ENCODE measurements at places on chromosomes 7 and 10. TPM values are rescaled to one million over a fixed set of nuclear protein-coding genes. Genes with fewer than 3 reads are reported as not detected.

GRCh38 chr7:101722247-101722646 is 93.2 kb upstream of the MYL10 start:
- H3K27ac ChIP-seq: no peak overlapping the region
- H3K4me1 ChIP-seq: no peaks in the 10 kb centered on the region
- no peak overlapping the region for H3K4me3 ChIP-seq
- H3K36me3 ChIP-seq: no peaks in the 10 kb centered on the region
- no peaks in the 10 kb centered on the region for H3K27me3 ChIP-seq

Gene TRIL
- not detected for total RNA-seq

GRCh38 chr7:55436457-55436856 is 71.3 kb downstream of the LANCL2 start:
- H3K4me1 ChIP-seq: peaks cover 23% of the 10 kb centered on the region
- no peaks in the 10 kb centered on the region for H3K36me3 ChIP-seq
- no peak overlapping the region for H3K4me3 ChIP-seq
- DNase-seq: no peak
- H3K27ac ChIP-seq: no peak overlapping the region

GRCh38 chr10:112607506-112607905 is 160.5 kb downstream of the VTI1A start:
- H3K36me3 ChIP-seq: no peaks in the 10 kb centered on the region
- no peak overlapping the region for H3K27ac ChIP-seq
- H3K4me1 ChIP-seq: no peaks in the 10 kb centered on the region
- H3K27me3 ChIP-seq: no peaks in the 10 kb centered on the region
- H3K4me3 ChIP-seq: no peak overlapping the region

Gene MDH2
- total RNA-seq: 272 TPM

DNA sequence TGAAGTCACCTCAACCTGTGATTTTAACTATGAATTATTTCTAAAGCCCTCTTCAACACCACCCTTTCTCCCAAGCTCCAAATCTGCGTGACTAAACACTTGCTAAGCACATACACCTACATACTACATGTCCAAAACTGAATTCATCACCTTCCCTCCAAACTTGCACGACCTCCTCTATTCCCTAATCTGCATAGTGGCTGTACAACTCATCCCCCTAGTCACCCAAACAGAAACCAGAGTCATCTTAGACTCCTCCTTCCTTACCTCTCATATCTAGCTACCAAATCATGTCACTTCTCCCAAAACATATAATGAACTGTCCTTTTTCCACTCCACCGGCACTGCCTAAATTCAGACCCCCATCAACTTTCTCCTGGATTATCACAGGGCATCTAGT is 16.2 kb downstream of the ARHGAP21 start:
- no peak for DNase-seq
- H3K4me1 ChIP-seq: peaks cover 11% of the 10 kb centered on the region
- no peak overlapping the region for H3K4me3 ChIP-seq
- no peaks in the 10 kb centered on the region for H3K27me3 ChIP-seq
- no peak overlapping the region for H3K27ac ChIP-seq

DNA sequence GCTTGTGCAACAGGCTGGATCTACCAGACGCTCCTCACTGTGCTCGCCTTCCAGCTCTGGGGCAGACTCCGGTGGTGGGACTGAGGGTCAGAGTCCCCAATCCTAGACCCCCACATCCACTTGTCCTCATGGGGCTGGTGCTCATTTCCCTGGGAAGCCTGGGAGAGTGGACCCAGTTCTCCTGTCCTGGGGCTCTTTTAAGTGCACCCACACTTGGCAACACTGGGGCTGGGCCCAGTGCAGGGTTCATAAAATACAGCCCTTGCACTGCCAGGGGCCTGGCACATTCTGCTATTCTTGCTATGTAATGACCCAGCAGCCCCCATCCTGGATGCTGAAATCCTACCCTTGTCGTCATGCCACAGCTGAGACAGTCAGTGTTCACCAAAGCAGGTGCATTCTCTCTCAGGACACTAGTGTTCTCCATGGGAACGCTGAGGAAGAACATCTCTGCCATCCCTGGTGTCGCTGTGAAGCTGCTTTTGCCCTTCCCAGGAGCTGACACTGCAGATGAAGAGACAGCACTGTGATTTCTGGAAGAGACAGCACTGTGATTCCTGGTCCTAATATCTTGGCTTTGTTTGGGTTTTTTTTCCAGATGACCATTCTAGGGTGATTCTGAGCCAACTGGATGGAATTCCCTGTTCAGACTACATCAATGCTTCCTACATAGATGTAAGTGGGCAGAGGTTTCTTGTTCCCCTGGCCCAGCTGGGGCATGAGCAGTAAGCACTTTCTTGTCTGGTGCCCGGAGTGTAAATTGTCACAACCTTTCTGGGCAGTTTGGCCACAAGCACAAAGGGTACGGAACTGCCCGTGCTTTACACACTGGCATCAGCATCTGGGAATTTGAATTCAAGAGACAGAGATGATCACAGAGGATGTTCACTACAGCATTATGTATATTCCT is 65.6 kb downstream of the MKI67 start:
- DNase-seq: no peak
- peaks cover 54% of the 10 kb centered on the region for H3K4me1 ChIP-seq
- H3K27ac ChIP-seq: no peak overlapping the region
- H3K4me3 ChIP-seq: no peak overlapping the region

DNA sequence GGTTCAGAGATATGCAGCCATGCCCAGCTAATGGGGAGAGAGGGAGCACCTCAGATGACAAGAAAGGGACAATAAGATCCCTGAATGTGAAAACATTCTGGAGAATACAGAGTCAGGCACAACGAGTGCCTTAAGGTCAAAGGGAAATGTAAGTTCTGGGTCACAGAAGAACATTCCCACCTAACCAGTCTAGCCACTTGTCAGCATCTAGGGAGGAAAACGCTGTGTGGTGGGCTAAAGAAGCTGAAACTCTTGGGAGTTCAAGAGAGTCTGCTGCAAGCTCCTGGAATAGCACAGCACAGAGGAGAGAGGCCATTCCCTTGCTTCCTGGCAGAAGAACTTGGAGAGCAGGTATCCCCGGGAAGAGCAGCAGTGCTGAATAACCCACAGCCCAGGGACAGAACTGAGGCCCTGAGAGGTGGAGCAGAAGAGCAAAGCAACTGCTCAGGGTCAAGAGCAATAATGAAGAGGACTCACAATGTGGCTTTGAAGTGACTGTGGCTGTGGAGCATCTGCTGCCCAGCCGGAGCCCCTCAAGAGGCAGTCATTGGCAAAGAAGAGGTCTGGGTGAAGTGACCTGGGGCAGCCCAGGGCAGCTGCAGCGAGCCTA is 182.3 kb downstream of the NPSR1 start:
- H3K36me3 ChIP-seq: no peaks in the 10 kb centered on the region
- no peak for DNase-seq
- no peak overlapping the region for H3K27ac ChIP-seq
- H3K27me3 ChIP-seq: no peaks in the 10 kb centered on the region
- no peak overlapping the region for H3K4me3 ChIP-seq

- H3K4me3 ChIP-seq: no peak overlapping the region
- DNase-seq: no peak
- no peak overlapping the region for H3K27ac ChIP-seq
- no peaks in the 10 kb centered on the region for H3K36me3 ChIP-seq
- no peaks in the 10 kb centered on the region for H3K4me1 ChIP-seq
Measured at GRCh38 chr7:18993933-18994668, 123.3 kb downstream of the TWIST1 start.

GRCh38 chr10:96400465-96400864 is 41.7 kb upstream of the OPALIN start:
- no peak for DNase-seq
- no peaks in the 10 kb centered on the region for H3K36me3 ChIP-seq
- H3K4me1 ChIP-seq: no peaks in the 10 kb centered on the region

- H3K4me1 ChIP-seq: no peaks in the 10 kb centered on the region
- no peak overlapping the region for H3K27ac ChIP-seq
- H3K36me3 ChIP-seq: no peaks in the 10 kb centered on the region
- no peak for DNase-seq
- H3K27me3 ChIP-seq: no peaks in the 10 kb centered on the region
Measured at GRCh38 chr7:47833211-47833610, 115.1 kb downstream of the PKD1L1 start.

GRCh38 chr10:122505885-122506645 is 44.7 kb downstream of the HTRA1 start:
- no peak overlapping the region for H3K4me3 ChIP-seq
- H3K36me3 ChIP-seq: no peaks in the 10 kb centered on the region
- DNase-seq: no peak
- no peak overlapping the region for H3K27ac ChIP-seq

GRCh38 chr7:74037609-74038008 is 9.6 kb downstream of the ELN start:
- no peaks in the 10 kb centered on the region for H3K4me1 ChIP-seq
- H3K27ac ChIP-seq: no peak overlapping the region
- no peak overlapping the region for H3K4me3 ChIP-seq
- H3K36me3 ChIP-seq: no peaks in the 10 kb centered on the region
- no peaks in the 10 kb centered on the region for H3K27me3 ChIP-seq
- no peak for DNase-seq

- peaks cover 5% of the 10 kb centered on the region for H3K4me1 ChIP-seq
- H3K27me3 ChIP-seq: no peaks in the 10 kb centered on the region
- no peak overlapping the region for H3K4me3 ChIP-seq
- no peak for DNase-seq
- no peak overlapping the region for H3K27ac ChIP-seq
- H3K36me3 ChIP-seq: no peaks in the 10 kb centered on the region
Measured at GRCh38 chr7:135995748-135996147, 18.6 kb upstream of the MTPN start.

DNA sequence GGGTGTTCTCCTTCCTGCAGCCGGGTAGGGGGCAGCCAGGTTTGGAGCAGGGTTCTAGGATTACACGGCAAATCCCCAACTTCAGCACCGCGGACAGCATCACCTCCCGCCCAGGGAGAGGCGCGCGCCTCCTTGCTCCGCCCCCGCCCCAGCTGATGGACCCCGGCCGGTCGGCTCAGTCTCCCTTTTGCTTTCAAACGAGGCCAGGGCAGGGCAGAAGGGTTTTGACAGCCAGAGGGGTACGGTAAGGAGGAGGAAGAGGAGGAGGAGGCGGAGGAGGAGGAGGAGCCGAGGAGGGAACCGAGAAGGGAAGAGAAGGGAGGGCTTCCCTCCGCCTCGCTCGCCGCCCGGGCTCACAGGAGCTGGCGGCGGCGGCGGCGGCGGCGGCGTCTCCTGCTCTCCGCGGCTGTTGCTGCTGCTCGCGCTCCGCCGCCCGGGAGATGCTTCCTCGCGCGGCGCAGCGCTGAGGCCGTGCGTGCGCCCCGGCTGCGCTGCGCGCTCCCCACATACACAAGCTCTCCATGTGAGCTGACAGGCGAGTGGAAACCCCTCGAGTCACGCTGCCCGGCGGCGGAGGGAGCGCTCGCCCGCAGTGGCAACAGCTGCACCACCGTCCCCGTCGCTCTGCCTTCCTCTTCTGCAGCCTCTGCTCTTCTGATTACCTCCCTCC is 615 bp upstream of the CNTNAP2 start:
- H3K4me1 ChIP-seq: no peaks in the 10 kb centered on the region
- no peak overlapping the region for H3K4me3 ChIP-seq
- no peak overlapping the region for H3K27ac ChIP-seq
- no peak for DNase-seq
- no peaks in the 10 kb centered on the region for H3K27me3 ChIP-seq
- no peaks in the 10 kb centered on the region for H3K36me3 ChIP-seq

- DNase-seq: no peak
- H3K27me3 ChIP-seq: no peaks in the 10 kb centered on the region
- H3K27ac ChIP-seq: no peak overlapping the region
- no peaks in the 10 kb centered on the region for H3K36me3 ChIP-seq
- no peak overlapping the region for H3K4me3 ChIP-seq
- peaks cover 11% of the 10 kb centered on the region for H3K4me1 ChIP-seq
Measured at GRCh38 chr10:71666639-71667386, 52.8 kb downstream of the C10orf105 start.

GRCh38 chr10:95472304-95473088 is 88.7 kb downstream of the SORBS1 start:
- no peak overlapping the region for H3K27ac ChIP-seq
- no peaks in the 10 kb centered on the region for H3K27me3 ChIP-seq
- H3K4me3 ChIP-seq: no peak overlapping the region

GRCh38 chr10:25017154-25017590 is 760 bp downstream of the THNSL1 start:
- peak overlapping the region; percentile 80 for H3K4me3 ChIP-seq
- H3K27ac ChIP-seq: peak overlapping the region; percentile 93
- no peaks in the 10 kb centered on the region for H3K27me3 ChIP-seq
- H3K36me3 ChIP-seq: no peaks in the 10 kb centered on the region
- peaks cover 17% of the 10 kb centered on the region for H3K4me1 ChIP-seq

Gene ARMS2
- total RNA-seq: not detected

DNA sequence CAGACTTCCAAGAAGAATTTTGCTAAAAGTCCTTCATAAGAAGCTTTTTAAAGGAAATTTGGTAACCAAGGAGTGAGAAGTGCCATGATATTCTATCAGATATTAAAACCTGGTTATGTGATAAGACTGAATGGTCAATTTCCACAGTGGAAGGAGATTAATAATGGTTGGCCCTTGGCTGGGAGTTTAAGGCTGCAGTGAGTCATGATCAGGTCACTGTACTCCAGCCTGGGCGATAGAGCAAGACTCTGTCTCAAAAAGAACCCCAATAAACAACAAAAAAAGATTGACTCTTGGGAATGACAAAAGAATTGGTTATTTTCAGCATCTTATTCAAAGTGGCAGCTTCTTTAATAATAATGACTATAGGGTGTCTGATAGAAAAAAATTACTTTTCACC is 37.2 kb downstream of the EXOC4 start:
- no peaks in the 10 kb centered on the region for H3K27me3 ChIP-seq
- peaks cover 11% of the 10 kb centered on the region for H3K36me3 ChIP-seq
- DNase-seq: no peak
- no peak overlapping the region for H3K27ac ChIP-seq
- no peak overlapping the region for H3K4me3 ChIP-seq
